ENCODE measurements at places on chromosomes 3 and 15. TPM values are rescaled to one million over a fixed set of nuclear protein-coding genes. Genes with fewer than 3 reads are reported as not detected.

DNA sequence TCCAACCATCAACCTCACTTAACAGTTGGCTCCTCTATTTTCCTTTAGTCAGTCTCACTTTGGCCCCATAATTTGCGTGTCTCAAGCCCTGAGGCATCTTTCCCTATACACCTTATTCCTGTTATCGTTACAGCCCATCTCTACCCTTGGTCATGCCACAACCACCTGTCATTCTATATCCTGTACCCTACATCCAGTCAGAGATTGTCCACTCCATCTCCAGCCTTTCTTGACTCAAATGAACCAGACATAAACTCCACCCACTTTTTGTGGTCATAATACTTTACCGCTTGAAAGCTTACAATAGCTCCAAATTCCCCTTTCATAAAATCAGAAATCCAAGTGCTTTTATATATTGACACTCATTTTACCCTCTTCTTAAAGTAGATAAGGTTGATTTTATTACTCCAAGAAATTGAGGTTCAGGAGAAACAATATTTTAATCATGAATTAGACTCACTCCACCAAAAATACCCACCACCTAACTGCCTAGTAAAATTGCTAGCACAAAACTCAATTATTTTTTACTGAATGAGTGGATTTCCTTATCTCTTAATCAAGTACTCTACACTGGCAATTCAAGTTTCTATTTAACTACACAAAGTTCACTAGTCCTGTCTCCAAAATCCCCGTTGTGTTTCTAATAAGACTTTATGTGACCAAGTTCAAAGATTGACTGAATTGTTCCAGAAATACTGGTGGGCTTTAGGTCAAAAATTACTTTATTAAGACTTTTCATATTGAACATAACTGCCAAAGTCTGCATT, 9.1 kb downstream of the CCR4 start:
- no peak for DNase-seq

The IQCH gene
- total RNA-seq = 0.98 TPM

- no peak for DNase-seq
These were observed 166.2 kb downstream of the SLCO3A1 start for GRCh38 chr15:92019706-92020105.

DNA sequence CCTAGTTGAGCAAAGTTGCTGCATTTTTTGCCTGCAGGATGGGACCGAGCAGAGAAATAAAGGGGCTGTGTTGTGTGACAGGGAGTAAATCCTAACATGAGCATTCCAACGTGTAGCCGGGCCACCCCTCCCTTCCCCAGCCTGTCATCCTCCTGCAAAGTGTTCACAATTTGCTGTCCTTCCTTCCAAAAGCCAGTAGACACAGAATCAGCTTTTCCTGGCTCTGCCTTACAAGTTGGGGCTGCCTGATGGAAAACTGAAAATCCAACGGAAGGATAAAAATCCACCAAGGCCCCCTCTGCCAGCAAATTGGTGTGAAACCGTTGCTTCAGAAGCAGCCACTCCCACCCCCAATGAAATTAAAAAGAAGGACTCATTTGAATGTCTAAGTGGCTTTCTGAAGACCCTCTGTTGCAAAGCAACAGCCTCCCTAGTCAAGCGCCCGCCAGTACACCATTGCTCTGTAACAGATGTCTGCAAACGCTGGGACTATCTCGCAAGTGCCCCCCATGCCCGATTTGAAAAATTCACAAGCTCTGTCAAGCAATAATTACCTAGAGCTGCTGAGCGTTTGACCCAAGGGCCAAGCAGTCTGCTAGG, 665 bp downstream of the FRMD4B start:
- DNase-seq = no peak

The SRGAP3 gene
- total RNA-seq = 1.3 TPM

DNA sequence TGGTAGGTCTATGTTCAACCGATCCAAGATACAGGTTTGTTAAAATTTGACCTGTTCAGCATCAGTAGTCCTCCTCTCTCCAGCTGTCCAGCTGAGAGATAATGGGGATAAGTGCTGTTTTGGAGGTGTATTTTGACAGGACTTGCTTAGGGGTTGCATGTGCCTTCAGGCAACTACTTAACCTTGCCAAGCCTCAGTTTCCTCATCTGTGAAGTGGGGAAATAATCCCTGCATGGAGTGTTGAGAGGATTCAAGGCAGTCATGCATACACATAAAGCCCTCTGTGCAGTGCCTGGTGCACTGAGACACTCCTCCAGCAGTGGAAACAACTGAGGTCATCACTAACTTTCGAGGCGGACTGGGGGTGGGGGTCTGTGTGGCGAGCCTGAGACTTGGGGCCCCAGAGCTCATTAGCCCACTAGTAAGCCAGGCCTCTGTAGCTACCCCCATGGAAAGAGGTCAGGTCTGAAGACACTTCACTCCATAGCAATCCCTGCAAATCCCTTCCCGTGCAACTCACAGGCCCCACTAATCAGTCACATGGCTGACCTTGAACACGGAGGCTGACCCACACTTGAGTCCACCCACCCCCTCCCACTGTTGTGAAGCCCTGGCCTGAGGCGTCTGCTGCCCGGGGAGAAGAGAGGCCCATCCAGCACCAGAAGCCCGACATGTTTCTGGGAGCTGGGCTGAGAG, 25.9 kb upstream of the SLC6A6 start:
- no peak for DNase-seq

The IL17RD gene
- not detected for total RNA-seq

DNA sequence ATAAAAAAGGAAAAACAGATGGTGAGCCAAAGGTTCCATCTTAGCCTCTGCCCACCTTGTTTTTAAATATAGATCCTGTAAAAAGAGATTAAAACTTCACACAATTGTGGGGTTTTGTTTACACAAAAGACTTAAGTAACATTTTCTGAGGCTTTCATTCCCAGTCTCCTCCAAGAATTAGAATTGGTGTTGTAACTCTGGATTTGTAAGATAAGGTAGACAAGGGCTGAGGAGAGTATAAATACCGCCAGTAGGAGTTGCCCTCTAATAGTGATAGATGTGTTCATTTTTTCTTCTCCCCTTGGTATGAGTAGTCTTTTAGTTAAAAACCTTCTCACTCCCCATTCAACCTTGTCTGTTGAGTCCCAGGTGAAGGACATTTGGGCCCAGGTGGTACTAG, 8.5 kb downstream of the MINDY2 start:
- DNase-seq = no peak

The FOXB1 gene
- total RNA-seq = 5.2 TPM

DNA sequence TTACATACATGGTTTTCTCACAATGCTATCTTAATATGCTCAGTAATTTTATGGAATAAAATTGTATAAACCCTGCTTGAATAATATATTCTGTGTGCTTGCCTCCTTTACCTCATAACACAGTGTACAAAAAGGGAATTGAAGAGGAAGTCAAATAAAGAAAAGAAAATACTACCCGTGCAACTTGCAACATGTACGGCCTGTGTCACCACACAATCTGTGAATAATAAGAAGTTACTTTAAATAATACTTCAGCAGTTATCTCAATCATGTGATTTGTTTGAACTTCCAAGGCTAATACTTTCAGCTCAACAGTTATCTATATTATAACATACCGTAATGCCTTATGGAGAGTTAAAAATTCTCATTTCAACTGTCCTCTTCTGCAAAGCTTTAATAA, 58.1 kb upstream of the SATB1 start:
- no peak for DNase-seq

DNA sequence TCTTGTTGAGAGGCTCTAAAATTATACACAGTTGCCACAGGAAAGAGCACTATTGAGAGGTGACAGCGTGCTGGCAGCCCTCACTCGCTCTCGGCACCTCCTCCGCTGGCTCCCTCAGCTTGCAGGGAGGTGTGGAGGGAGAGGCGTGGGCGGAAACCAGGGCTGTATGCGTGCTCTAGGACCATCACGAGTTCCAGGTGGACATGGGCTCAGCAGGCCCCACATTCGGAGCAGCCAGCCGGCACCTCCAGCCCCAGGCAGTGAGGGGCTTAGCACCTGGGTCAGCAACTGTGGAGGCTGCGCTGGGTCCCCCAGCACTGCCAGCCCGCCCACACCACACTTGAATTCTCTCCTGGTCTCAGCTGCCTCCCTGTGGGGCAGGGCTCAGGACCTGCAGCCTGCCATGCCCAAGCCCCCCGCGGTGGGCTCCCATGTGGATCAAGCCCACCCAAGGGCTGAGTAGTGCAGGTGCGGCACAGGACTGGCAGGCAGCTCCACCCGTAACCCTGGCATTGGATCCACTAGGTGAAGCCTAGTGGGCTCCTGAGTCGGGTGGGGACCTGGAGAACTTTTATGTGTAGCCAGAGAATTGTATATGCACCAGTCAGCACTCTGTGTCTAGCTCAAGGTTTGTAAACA, 460.6 kb upstream of the ALCAM start:
- DNase-seq = no peak

The CD200 gene
- total RNA-seq = 9.2 TPM

The SLC9A9 gene
- total RNA-seq = 18.5 TPM

DNA sequence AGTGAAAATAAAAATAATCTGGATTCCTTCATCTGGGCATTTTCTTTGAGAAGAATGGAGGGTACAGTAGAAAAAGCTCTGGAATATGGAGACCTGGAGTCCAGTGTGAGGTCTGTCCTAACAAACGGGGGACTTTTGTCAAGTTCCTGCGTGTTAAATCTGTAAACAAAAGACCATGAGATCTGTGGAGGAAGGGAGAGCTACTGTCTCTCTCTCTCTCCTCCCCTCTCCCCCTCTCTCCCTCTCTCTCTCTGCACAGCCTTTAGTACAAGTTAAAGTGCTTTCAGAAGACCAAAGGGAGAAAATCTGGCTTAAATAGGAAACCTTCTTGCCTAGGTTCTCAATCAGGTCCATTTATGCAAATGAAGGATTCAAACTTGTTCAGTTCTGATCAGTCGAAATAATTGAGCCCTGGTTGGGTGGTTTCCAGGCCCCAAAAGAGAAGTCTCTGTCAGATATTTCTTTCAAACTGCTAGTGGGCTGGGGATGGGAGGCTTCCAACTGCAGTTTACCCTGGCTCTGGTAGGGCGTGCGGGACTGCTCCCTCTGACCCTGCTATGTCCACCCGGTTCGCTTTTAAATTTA, 103.7 kb downstream of the SV2B start:
- DNase-seq = no peak

GRCh38 chr3:164387236-164387635, 691.1 kb downstream of the SI start:
- no peak for DNase-seq

The FEZF2 gene
- not detected for total RNA-seq

GRCh38 chr3:151875759-151876158, 2.3 kb downstream of the SUCNR1 start:
- DNase-seq = no peak

DNA sequence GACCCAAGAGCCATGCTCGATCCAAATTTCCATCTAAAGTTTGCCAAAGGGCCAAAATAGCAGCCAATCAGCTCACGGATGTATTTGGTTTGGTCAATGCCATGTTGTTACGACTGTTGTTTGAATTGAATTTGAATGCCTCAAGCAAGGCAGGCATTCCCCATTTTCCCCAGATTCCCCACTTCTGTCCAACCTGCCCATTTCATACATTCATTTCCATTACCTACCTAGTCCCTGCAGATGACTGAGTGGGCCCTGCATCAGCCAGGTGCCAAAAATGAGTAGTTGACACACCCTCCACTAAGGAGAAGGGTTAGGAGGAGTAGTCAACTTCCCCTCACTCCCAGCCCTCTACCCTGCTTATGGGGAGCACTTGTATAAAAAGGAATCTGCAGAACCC, 51.7 kb downstream of the ANXA2 start:
- DNase-seq = no peak

DNA sequence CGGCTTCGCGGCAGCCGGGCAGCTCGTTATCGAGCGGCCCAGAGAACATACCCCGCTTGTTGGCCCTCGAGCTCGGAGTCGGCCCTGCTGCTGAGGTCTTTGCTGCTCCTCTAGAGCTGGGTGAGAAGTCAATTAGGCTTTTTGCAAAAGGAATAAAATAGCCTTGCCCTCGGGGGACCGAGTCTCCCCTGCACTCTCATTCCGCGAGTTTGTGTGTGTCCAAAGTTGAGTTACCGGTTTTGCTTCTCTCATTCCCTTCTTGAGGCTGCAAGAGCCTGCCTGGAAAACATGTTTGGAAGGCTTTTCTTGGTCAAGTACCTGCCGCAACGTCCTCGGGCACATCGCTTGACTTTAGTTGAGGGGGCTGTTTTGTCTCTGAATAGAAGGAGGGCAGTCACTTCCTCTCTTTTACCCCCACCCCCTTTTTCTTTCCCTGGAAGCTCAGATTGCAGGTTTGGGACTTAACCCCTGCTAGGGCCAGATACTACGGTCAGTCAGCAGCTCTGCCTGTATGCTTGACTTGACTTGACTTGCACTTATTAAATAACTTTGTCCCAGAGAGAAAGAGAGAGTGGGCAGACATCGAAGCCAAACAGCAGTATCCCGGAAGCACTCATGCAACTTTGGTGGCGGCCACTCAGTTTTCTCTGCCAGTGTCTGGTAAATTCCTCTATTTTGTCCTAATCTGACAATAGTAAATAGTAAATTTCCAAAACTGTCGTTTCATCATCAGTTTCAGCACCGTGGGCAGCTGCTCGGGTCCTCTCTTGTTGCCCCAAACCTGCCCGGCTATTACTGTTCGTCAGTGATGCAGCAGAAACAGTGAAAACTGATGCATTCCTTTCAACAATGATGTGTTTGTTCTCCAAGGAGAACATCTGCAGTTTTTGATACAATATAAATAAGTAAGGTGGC, 609 bp downstream of the RNF13 start:
- DNase-seq = peak; percentile 29

The CHRM5 gene
- total RNA-seq = not detected

DNA sequence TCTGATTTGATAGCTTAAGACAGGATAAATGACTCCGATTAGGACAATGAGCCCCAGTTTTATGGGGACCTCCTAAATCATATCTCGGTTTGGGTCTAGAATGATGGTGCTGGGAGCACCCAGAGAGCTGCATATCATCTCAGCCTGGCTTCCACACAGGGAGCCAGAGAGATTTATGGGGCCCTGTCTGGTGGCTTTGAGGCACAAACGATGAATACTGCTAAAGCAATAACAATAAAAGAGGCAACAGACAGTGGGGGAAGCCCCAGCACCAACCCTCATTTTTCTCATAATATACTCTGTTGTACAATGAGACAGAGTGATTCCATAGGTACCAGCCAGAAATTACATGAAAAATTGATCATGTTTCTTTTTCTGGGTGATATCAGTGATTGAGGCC, 889.0 kb upstream of the CFAP20DC start:
- DNase-seq = no peak

- DNase-seq = peak; percentile 76
These were observed 3.0 kb downstream of the HDC start for GRCh38 chr15:50262533-50262932.

The ANKUB1 gene
- not detected for total RNA-seq

The RGMA gene
- total RNA-seq = 0.23 TPM

The MME gene
- not detected for total RNA-seq

The WDR72 gene
- total RNA-seq = not detected

The TMEM158 gene
- not detected for total RNA-seq

DNA sequence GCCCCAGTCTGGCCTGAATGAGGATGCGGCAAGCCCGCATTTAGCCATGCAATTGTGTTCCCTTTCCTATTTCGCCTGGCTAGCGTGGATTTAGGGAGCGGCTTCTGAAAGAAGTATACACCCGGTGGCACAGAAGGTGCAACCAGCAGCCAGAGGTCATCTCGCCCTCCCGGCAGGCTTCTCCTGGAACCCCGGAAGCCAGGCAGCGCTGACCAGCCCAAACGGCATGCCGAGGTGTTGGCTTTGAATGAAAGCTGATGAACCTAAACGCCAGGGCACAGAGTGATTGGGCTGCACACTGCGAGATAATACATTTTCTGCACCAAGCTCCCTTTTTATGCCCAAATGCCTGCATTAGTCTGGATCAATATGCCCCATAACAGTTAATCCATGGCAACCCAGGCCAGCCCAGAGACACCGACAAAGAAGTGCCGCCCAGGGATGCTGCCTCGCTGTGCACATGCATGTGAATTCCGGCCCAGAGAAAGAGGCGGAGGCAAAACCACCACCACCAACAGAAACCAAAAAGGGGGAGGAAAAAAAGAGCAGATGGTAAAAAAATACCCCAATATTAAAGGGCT, 1.4 kb downstream of the SRGAP3 start:
- no peak for DNase-seq

The MYLK gene
- 0.68 TPM for total RNA-seq
